CD4-positive, alpha-beta T cell treated with Interleukin-10 for 1 hour (primary cell): ENCODE measurements at places on chromosomes 13 and 19.

DNA sequence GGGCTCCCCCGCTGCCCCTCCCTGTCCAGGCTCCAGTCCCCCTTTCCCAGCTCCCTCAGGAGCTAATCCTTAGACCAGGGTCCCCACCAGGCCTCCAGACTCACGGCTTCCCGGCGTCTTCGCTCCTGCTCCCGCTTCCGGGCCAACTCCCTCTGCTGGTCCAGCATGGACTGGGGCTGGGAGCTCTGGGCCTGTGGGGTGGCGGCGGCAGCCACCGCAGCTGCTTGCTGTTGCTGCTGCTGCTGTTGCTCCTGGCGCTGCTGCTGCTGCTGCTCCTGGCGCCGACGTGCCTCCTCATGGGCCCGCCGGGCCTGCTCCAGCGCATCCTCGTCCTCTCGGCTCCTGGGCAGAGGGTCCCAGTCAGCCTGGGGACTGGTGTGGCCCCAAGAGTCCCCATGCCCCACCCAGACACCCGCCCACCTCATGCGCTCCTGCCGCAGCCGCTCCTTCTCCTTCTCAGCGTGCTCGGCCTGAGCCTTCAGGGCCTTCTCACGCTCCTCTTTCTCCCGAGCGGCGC lies 6.4 kb upstream of the EPHX3 start:
- DNase-seq = no peak

DNA sequence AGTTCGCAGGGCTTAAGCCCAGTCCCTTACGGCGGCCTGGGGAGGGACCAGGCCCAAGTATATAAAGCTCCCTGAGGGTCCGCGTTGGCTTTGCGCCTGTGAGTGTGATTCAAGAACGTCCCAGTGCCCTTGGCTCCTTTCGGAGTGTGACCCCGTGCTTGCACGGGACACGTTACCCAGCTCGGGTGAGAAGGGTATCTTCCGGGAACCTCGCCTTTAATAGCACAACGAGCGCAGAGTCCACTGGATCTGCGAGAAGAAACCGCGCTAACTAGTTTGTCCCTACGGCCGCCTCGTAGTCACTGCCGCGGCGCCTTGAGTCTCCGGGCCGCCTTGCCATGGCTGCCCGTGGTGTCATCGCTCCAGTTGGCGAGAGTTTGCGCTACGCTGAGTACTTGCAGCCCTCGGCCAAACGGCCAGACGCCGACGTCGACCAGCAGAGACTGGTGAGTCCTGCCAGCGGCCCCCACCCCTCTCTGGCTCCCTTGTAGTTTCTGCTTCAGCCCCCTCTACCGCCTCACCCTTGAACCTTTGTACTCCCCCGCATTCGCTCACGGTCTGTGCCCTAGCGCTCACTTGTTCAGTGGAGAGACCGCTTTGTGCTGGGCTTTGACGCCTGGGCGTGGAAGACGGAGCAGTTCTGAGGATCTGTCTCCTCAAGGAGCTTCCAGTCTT lies at the start of gene DNAJC15:
DNAJC15 (plus strand) TSS at position 298 of the 675 bp plus-strand sequence; CDS start at position 339, 41 bp downstream.
- peak; percentile 81 for DNase-seq

DNA sequence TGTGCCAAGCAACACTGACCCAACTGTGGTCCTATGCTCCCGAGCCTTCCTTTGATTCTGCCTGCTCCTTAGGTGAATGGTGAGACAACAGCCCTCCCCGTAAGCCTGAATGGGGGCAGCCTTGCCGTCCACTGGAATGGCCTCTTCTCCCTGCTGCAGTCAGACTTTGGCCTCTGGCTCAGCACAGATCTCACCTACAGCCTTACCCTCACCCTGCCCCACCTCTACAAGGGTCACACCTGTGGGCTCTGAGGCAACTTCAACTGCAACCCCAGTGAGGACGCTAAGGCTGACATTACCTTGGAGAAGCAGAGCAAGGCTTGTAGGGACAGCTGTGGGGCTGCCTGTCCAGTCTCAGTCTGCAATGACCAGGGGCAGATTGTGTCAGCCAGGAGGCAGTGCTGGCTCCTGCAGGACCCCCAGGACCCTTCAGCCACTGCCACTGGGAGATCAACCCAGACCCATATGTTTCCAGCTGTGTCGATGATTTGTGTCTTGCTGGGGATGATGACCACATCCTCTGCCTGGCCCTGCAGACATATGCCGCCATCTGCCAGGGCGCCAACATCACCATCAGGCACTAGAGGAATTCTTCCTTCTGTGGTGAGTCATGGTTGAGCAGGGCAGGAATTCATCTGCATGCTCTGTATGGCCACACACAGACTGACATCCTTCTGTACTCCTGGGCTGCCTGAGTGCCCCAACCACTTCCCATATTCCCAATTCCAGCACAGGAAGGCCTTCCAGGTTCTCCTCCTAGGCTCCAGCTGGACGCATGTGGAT lies 27.3 kb upstream of the FXYD3 start:
- no peak for DNase-seq

DNA sequence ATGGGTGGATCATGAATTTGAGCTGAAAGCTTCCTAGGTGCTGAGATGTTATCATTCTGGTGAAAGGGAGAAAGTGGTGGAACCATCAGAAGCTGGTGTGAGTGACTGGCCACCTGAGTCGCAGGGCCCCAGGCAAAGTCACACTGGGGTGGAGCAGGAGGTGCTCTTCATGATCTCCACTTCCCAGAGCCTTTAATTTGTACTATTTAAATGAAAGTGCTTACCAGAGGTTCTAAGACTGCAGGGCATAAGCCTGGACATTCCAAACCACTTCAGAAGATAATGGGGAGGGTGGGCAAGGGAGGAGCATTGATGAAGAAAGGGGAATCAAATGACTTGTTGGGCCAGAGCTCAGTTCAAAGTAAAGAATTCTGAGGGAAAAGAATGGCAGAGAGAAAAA lies 156.1 kb downstream of the RGCC start:
- no peak for DNase-seq

- DNase-seq = no peak
Observed at GRCh38 chr19:46980761-46981160, 38.9 kb upstream of the NPAS1 start.

- peak; percentile 72 for DNase-seq
Observed at GRCh38 chr19:35247526-35248309, 1.1 kb upstream of the LSR start.

GRCh38 chr13:97692628-97693027 lies 258.7 kb downstream of the RAP2A start:
- DNase-seq = no peak

DNA sequence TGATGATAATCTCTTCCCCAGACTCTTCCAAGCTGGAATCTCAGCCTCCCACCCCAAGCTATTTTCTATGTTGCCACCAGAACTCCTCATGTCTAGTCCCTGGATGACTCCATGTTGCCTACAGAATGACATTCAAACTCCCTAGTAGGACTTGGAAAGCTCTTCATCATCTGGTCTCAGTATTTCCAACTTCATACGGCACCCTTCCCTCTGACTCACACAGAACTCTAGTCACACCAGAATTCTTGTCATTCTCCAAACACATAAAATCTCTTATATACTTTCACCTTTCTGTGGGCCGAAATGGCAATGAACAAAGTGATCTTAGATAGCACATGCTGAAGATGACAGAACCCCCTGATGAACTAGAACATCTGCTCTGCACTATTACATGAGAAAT lies 86.2 kb downstream of the CAB39L start:
- no peak for DNase-seq

- no peak for DNase-seq
Observed at GRCh38 chr19:5718579-5719273, 1.2 kb downstream of the LONP1 start.

DNA sequence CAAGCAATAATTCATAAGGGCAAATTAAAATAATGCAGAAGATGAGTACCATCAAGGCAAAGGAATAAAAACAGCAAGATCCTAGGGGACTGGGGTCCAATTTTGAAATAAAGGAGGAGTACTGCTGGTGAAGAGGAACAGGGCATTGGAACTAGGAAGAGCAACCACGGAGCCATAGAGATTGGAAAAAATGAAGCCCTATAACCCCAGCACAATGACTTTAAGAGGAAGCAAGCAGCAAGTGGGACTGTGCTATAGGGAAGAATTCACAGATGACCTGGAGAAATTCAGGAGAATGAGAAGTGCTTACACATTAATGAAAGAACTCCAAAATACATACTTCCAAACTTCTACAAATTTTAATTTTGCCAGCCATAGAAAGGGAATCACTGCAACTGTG lies 44.9 kb upstream of the ITM2B start:
- DNase-seq = no peak

- DNase-seq = no peak
Observed at GRCh38 chr13:100184095-100184494, 95.2 kb downstream of the PCCA start.

DNA sequence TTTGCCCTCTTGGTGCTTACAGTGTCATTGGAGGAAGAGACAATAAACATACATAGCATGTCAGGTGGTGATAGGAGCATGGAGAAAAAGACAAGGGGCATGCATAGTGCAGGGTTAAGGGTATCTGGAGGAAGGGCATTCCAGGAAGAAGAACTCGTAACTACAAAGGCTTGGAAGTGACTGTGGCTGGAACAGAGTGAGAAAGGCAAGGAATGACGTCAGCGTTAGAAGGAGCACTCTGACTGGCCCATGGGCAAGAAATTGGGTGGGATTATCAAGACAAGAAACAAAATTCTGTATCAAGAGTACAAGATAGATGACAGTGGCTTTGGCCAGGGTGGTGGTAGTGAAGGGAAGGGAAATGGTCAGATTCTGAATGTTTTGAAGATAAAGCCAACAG lies 11.2 kb downstream of the SMIM17 start:
- DNase-seq = no peak

DNA sequence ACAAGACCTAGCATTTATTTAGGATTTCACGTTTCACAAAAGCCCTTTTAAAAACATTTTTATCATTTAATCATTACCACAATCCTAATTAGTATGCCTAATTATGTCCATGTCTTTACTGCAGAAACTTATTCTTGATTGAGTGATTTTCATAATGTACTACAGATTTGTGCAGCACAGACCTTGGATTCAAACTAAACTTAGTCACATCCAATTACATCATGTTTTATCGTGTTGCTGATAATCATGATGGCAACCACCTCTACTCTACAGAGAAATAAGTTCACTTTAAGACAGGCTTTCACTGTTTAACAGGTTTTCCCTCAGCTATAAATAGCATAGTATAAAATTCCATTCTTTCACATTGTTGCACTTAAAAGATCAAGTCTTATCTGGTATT lies 240.9 kb upstream of the RFC3 start:
- no peak for DNase-seq

GRCh38 chr13:19888799-19889198 lies 25.4 kb upstream of the ZMYM5 start:
- peak; percentile 15 for DNase-seq

DNA sequence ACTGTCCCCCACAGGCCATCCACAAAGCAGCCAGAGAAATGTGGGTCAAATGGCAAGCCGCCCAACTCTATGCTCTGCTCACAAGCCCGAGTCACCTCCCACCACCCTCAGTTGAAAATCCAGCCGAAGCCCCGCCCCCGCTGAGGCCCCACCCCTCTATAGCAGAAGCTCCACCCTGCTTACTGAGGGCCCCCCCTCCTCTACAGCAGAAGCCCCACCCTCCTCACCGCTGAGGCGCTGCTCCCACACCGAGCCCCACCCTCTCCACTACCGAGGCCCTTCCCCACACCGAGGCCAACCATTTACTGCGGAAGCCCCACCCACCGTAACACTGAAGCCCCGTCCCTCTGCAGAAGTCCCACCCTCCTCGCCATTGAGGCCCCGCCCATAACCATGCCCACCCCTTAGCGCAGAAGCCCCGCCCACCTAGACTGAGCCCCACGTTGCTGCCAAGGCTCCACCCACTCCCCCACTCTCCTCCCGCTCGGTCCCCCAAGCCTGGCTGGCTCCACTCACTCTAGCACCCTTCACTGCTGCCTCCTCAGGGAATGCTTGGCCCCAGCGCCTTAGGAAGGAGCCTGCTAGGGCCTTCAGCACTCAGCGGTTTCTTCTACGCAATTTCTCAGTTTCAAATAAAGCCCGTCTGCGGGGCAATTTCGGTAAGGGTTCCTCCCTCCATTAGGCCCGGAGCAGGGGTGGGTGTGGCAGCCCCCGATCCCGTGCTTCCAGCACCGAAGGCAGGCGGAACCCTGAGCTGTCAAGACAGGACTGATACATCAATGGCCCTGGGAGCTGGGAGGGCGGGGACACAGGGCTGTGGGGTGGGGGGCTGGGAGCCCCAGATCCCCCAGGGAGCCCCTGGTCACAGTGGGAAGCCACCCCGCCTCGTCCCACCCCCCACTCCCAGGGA lies 9.0 kb upstream of the MYDGF start:
- DNase-seq = peak; percentile 19

DNA sequence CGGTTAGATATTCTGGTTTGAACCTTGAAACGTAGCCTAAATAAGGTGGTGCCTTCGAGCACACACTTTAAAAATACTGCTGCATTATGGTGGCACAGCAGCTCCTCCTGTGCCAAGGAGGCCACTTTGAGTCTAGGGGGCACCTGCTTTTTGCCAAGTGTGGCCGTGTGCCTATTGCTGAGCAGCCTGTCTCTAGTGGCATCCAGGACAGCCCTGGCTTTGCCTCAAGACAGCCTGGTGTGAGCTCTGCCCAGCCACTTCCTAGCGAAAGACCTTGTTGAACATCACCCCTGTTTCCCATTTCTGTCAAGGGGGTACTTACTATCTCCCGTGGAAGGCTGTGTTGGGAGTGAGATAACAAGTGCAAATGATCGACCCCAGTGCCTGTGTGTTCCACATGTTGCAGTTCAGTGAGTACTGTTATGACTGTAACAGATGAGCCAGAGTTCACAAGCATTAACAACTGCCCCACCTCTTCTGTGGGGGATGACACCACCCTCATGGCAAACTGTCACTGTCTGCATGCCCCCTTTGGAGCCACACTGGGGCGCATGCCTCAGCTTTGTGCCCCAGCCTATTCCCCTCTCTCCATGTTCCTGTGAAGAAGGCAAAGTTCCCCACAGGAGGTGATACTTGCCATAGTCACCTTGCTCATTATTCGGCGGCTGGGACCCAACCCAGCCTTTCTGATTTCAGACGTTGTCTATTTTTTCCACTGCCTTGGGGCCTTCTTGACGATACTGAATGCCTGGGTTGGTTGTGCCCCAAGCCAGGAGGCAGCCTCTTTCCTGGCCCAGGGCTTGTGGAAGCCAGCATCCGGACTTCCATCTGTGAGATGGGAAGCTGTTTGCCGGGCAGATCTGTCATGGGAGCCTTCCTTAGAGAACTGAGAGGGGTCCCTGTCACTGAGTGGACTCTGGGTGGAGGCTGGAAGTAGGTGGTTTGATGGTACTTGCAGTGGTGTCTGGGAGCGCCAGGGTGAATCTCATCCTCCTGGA lies 5.4 kb downstream of the GATAD2A start:
- DNase-seq = peak; percentile 43
